ENCODE measurements at places on chromosomes 4 and X.

GRCh38 chrX:79146640-79147390 is 2.3 kb downstream of the GPR174 start:
- DNase-seq: no peak

DNA sequence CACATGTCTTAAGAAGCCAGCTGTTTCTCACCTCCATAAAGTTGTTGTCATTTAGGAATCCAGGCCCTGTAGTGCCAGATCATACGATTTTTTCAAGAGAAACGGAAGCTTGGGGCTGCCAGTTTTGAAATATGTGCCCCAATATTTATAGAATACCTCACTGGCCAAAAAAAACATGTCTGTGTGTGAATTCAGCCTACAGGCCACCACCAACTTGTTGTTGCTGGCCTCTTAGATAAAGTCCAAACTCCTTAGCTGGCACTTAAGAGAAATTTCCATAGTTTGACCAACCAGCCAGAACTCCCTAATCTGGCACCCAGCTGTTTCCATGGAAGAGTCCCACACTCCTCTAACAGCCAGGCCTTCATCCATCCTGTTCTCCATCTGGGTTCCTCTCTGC is 74.1 kb downstream of the WDR19 start:
- no peak for DNase-seq

- no peak for DNase-seq
Measured at GRCh38 chr4:145739845-145740244, 59.9 kb downstream of the C4orf51 start.

DNA sequence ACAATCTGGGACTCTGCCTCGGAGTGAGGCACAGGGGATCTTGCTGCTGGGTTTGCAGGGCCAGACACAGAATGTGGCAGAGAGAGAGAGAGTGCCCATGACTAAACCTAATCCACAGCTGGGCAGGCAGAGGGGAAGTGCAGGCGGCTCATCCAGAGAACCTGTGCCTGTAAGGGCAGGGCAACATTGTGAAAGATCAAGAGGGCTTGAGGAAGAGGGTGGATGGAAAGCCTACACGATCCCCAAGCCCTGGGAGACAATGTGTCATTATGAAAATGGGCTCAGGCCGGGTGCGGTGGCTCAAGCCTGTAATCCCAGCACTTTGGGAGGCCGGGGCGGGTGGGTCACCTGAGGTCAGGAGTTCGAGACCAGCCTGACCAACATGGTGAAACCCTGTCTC is 40.6 kb upstream of the TENM3 start:
- DNase-seq: no peak

- DNase-seq: no peak
Measured at GRCh38 chr4:88600176-88600838, 8.0 kb downstream of the HERC3 start.

DNA sequence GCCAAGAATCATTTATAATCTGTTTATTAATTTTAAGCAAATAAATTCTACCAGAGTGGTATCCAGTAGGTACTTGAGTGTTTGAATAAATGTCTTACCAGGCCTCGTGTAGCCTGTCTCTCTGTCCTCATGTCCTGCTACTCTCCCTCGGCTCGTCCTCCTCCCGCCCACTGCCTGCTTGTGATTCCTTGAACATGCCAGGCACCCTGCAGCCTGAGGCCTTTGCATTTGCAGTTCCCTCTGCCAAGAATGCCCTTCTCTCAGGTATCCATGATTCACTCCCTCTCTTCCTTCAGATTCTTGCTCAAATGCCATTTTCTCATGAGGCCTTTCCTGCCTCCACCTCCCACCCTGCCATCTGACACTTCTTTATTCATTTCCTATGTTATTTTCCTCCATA is 209.7 kb upstream of the PRPS2 start:
- no peak for DNase-seq
